ENCODE measurements at places on chromosomes 5 and 9.

- DNase-seq = no peak
Measured at GRCh38 chr9:14967450-14968321, 57.5 kb upstream of the FREM1 start.

- DNase-seq = no peak
Measured at GRCh38 chr5:166768536-166768935, 1522.9 kb upstream of the WWC1 start.

GRCh38 chr9:126069400-126069955, 257.2 kb upstream of the MVB12B start:
- DNase-seq = no peak

DNA sequence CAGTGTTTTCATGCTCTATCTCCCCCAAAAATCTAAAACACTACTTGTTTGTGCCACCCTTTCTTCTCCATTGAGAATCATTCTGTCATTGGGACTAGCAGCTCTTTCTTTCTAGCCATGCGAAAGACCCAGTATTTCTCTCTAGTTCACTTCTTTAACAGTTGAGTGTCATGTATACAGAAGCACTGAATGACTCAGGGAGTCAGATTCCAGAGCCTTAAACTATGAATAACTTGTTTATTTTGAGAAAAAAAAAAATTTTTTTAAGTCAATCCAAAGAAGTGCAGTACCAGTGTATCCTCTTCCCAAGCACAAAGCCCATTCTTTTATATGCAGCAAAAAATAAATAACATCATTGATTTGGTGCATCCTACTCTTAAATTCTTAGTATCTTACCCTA, 415.4 kb upstream of the GRAMD2B start:
- no peak for DNase-seq

DNA sequence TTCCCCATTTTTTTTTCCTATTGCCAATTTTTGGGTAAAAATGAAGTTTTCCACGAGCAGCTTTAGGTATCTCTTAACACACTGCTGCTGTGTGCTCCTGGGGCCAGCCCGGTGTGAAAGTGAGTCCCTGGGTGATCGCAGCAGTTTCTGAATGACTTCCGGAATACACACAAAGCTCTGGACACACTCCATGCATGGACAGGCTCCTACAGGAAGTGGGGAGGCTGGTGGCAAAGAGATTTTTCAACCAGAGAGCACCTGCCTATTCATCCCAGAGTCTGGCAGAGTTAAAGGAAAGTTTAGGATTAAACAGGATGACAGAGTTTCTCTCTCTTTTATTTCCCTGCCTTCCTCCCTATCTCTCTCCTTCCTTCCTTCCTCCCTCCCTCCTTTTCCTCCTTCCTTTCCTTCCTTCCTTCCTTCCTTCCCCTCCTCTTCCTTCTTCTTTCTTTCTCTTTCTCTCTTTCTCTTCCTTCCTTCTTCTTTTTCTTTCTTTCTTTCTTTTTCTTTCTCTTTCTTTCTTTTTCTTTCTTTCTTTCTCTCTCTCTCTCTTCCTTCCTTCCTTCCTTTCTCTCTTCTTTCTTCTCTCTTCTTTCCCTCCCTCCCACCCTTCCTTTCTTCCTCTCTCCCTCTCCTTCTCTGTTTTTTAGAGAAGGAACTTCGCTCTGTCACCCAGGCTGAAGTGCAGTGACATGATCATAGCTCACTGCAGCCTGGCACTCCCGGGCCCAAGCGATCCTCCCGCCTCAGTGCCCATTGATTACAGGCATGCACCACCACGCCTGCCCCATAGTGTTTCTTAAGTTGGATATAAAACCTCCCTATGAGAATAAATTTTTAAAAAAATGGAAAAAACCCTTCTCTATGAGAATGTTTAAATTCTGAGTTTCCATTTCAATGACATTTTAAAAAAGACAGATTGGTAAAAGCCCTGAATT, 38.7 kb upstream of the UBTD2 start:
- DNase-seq = no peak

GRCh38 chr5:148924817-148925216, 98.4 kb downstream of the ADRB2 start:
- DNase-seq = no peak

DNA sequence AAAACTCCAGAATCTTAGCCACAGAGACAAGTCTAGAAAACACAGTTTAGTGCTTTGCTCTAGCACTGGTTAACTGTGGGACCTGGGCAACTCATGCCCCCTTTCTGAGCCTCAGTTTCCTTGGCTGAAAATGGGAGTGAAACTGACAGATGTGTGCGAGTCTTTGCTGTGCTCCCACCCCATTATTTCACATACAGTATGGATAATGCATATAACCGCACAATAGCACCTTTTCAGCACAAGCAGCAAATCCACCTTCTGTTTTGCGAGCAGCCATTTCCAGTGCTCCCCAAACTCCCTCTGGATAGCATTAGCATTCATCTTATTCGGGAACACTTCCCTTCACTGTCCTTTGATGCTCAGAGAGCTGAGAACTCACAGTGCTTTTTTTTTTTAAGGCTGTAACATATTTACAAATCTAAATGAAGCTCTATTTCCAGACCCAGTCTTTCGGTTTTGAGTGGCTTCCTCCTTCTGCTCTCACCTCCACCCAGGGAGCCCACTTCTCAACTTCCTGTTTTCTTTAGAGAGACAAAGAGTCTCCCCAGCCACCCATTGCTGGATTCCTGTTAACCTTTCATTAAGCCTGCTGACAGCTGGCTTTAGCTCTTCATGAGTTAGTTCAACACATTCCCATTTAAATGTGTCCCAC, 49.2 kb downstream of the TIMD4 start:
- DNase-seq = no peak

DNA sequence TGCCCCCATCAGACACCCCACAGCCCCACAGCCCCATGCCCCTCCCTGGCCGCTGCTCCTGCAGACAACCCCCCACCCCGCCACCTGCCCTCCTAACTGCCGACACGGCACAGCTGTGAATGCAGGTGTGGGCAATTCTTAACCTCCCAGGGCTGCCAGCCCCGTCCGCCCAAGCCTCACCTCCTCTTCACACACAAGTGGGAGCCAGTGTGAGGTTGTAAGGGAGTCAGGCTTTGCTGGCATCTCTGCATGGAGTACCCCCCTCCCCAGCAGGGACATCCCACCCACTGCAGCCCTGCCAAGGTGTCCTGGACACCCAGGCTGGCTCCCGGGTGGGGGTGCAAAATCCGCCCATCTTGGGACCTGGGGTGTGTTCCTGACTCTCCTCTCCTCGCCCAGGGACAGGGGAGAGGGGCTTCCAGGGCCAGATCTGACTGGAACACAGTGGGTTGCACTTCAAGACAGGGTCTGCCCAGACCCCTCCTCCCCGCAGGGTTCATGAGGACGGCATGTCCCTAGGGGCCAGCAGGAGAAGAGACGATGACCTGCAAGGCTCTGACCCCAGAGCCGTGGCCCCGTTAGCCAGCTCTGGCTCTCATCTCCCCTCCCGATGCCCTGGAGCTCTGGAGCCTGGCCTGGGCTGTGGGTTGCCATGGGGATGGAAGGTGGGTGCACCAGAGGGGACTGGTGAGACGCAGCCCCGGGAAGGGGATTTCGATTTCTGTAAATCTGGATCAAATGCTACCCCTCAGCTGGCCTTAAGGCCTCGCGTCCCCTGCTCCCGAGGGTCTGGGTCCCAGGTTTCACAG, 34.4 kb downstream of the SARDH start:
- no peak for DNase-seq

DNA sequence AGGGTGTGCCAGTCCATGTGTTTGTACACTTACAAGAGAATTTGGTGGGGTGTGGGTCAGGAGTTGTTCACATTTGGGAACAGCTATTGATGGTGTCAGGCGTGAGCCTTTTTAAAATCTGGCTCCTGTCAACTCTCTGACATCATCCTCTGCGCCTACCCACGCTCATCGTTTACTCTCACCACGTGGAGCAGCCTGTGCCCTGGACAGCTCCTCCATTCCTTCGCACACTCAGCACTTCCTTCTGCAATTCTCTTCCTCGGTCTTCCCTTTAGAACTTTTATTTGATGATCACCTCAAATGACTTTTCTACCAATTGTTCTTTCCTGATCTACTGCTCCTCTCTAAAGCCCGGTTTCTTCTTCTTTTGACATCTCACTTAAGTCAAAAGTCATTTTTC, 42.1 kb upstream of the GNAQ start:
- no peak for DNase-seq

GRCh38 chr5:172564188-172564587, 76.9 kb upstream of the NEURL1B start:
- no peak for DNase-seq

GRCh38 chr5:133520062-133520461, 92.3 kb downstream of the FSTL4 start:
- DNase-seq = no peak

DNA sequence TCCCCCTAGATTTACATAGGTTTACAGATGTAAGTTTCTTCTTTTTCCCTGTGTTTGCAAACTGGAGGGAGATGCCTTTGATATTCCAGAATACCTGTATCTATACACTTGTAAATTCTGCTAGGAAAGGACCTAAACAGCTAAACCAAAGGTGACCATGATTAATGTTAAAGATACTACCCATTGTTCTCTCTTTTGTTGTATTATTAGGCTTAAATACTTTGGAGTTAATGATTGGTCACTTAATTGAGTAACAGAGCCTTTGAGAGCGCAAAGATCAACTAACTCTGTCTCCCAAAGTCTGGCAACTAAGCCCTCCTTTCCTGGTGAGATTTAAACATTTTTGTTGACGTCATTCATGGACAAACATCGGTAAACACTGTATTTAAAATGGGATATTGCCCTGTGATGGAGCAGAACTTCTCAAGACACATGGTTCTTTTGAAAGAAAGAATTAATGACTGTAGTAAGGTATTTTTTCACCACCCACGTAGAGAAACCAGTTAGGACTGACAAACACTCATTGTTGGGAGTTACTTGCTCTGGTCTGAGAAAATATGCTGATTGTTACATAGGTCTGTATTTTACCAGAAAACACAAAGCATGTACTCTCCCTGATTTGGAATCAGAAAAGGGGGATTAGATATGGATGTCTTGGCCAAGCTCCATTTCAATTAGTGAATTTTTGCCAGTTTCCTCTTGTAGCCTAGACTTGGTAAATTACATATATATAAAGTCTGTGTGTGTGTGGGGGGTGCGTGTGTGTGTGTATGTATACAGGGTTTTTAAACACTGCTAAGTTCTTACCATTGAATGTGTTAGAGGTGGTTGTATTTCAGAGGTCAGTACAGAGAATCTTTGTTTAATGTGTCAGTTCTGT, 4.6 kb downstream of the VCAN start:
- no peak for DNase-seq

DNA sequence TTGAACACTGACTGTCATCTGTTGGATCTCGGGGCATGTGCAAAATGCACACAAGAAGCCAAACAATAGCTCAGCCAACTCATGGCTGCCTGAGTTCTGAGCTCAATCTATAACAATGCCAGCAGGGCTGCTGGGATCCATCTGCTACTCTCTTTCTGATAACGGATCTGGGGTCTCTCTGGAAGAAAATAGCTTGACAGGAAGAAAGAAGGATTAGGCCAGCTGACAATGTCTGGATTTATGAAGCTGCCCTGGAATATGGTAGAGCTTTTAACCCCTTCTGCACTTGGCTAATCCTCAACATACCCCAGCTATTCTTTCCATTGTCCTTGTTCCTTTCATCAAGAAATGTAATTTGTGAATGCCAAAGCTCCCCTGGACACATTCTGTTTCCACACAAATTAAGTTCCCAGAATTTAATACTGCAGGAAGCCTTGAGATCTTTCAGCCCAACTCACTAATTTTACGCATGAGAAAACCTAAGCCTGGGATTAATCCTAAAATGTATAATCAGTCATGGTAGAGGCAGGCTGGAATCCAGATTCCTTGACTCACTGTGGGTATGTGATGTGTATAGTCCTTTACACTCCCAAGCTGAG, 62.7 kb upstream of the PCA3 start:
- no peak for DNase-seq

DNA sequence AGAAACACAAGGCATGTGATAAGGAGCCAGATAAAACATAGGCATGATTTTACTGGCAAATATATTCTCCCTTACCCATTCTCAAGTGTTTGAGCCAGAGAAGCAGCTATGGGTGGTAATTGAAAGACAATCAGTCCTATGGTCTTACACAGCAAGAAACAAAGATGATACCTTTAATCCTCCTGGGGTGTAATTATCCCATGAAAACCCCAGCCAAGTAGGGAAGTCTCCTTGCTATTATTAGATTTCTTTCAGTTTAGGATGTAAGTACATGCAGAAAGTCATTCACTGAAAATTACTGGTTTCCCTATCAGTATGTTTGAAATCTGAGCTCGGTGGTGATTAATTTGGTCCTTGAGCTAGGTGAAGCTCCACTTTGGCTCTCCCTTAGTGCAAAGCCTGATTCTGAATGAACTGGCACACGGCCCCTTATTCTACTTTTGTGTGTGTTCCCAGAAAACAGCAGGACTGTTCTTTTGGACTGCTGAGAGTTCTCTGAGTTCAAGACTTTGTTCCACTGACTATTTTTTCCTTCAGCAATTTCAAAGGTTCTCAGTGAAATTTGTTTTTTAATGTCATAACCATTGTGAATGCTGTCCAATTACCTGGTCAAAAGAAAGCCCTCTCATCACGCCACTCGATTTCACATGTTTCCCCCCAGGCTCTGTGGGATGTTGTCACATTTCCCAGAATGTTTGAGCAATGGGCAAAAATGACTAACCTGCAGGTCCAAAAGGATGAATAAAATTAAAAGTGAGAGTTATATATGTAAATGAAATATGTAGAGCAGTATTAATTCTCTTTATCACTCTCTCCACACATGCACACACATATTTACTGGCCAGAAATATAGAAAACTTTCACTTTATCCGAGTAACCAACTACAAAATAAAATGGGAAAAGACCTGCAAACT, 343.0 kb downstream of the RAB3C start:
- DNase-seq = no peak

DNA sequence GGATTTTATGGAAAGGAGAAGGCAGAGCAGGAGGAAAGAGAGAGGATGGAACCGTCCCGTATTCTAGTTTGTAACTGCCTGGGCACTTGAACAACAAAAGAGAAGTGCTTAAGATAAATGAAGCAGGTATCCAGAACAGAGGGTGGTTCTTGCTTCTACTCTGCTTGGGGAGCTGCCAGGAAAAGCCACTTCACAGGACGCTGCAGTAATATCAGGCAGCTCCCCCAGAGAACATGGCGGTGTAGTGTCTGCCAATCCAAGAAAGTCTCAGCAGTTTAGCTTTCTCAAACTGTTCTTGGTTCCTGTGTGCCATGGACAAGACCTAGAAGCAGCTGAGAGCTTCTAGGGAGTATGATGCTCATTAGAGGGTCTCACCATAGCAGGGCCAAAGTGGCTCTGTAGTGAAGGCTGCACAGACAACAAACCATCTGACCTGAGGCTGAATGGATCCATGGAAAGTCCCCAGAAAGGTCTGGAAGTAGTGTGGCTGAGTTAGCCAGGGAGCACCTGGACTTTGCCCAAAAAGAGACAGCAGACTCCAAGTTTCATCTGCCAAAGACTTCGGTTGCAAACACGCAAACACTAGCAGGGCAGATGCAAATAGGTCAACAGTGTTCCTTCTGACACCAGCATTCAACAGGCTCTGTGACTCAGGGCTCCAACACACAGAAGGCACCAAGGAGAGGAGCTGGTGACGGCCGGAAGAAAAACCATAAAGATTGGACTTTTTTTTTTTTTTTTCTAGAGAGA, 72.2 kb upstream of the TNFSF8 start:
- DNase-seq = no peak

Data from effector memory CD4-positive, alpha-beta T cell (primary cell).